Stimulated activated CD8-positive, alpha-beta memory T cell treated with anti-CD3 and anti-CD28 coated beads, Interleukin-7, amount 100 ng/mL, for 1 hour (primary cell): ENCODE measurements at places on chromosomes 13 and 19.

DNA sequence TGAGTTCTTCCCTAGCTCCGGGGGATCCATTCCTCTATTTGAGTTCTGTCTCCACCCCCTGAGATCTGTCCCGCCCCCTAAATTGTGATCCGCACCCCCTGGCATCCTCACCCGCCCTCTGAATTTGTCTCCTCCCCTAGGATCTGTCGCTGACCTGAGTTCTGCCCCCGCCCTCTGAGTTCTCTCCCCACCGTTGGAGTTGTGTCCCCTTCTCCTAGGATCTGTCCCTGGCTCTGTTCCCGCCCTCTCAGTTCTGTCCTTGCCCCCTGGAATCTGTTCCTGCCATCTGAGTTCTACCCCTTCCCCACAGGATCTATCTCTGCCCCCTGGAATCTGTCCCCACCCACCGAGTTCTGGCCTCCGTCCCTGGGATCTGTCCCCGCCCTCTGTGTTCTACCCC lies 1.0 kb upstream of the SLC17A7 start:
- DNase-seq, result no peak

GRCh38 chr13:40933508-40934204 lies 85.5 kb downstream of the ELF1 start:
- DNase-seq, result no peak

- no peak for DNase-seq
Observed at GRCh38 chr13:24233351-24233901, 72.9 kb downstream of the SPATA13 start.

- no peak for DNase-seq
Observed at GRCh38 chr13:97627566-97627965, 193.6 kb downstream of the RAP2A start.

DNA sequence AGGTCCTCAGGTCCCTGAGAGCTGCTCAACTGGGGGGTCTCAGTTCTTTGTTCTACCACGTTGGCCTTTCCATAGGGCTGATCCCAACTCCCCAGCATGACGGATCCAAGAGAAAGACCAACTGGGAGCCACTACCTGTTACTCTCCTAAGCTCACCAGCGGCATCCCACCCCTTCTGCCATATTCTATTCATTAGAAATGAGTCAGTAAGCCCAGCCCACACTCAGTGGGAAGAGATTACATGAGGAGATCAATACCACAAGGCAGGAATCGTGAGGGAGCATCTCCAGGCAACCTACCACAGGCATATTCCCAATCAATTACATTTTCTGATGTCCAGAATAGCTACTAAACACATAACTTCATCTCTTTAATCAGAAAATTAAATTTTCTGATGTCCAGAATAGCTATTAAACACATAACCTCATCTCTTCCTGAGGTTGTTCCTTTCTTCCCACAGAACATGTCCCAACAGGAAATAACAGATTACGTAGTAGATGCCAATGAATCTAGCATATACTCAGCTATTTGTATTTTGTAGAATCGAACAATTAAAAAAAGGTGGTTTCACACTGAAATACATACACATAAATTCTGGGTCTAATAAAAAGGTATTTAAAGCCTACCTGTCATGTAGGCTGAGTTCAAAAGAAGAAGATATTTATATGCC lies 708.1 kb upstream of the ARGLU1 start:
- DNase-seq, result no peak

- no peak for DNase-seq
Observed at GRCh38 chr19:1991018-1991913, 24.2 kb downstream of the BTBD2 start.

- no peak for DNase-seq
Observed at GRCh38 chr13:50631041-50631440, 212.5 kb downstream of the DLEU7 start.

DNA sequence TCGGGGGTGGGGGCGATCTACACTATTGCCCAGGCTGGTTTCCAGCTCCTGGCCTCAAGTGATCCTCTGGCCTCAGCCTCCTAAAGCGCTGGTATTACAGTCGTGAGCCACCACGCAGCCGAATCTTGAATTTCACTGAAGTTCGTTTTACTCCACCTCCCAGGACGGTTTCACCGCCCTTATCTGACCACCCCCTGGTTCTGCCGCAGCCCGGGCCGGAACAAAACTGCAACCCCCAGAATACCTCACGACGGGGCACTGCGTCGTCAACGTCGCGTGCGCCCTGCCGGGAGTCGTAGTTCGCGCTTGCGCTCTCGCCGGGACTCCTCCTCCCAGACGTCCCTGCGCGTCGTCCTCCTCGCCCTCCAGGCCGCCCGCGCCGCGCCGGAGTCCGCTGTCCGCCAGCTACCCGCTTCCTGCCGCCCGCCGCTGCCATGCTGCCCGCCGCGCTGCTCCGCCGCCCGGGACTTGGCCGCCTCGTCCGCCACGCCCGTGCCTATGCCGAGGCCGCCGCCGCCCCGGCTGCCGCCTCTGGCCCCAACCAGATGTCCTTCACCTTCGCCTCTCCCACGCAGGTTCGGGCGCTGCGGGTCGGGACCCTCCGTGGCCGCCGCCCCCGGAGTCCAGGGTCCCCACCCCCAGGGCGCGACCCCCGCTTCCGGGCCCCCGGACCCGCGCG lies at the start of gene ATP5F1D:
ATP5F1D (plus strand) TSS at position 335 of the 679 bp plus-strand sequence; CDS start at position 435, 100 bp downstream.
- peak; percentile 84 for DNase-seq

GRCh38 chr13:99086267-99087097 lies 108.6 kb upstream of the DOCK9 start:
- peak; percentile 34 for DNase-seq

DNA sequence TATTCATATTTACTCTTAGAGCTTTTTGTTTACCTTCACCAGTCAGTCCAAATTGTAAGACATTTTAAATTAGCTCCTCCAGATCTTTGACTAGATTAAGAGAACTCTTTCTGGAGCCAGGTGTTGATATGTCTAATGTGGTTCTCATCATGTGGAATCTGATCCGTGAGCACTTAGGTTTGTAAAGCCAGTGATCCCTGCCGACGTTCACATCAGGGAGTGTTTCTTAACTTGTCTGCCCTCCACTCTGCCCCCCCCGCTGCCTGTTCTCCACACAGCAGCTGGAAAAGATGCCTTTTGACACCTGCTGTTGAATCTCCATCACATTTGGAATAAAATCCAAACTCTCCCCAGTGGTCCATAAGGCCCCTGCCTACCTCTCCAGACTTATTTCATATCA lies 17.7 kb downstream of the METTL21C start:
- no peak for DNase-seq
